ENCODE measurements at places on chromosomes 4 and X.

- DNase-seq = peak; percentile 19
These were observed 306.5 kb downstream of the PRDM5 start for GRCh38 chr4:120616041-120616440.

- DNase-seq = no peak
These were observed 101.0 kb downstream of the ATP11C start for GRCh38 chrX:139831675-139832456.

DNA sequence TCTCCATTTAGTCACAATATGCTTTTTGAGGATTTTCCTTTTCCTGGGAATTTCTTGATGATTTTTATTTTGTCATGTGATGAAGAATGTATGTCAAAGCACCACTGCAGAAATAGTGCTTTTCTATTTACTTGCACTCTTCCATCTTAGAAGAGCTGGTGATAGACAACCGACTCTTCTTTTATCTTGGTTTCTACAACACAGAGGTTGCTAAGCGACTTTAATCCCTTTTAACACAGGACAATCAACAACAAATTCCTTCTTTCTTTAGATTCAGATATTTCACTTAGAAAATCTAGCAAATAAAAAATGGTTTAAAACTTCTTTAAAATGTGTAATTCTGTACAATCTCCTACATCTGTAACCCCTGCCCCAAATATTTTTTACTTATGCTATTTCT, 34.6 kb downstream of the TET2 start:
- no peak for DNase-seq

DNA sequence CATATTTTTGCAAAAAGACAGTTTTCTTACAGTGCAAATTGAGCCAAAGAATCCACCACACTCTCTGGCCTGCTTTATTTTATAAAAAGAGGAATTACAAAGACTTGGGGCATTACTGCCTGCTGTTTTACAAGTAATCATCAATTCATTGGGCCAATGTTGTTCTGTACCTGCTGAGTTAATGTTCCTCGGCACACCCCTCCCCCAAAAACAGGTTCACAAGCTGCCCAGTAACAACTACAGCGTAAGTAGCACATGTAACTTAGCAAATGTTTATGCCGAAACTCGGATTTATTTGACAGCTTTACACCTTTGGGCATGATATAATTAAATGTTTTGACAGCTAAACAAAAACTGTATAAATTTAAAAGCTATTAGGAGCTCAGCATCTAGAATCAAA, 214.6 kb upstream of the MAB21L2 start:
- DNase-seq = no peak

- DNase-seq = no peak
These were observed 162.8 kb downstream of the FBXO8 start for GRCh38 chr4:174120446-174121295.

DNA sequence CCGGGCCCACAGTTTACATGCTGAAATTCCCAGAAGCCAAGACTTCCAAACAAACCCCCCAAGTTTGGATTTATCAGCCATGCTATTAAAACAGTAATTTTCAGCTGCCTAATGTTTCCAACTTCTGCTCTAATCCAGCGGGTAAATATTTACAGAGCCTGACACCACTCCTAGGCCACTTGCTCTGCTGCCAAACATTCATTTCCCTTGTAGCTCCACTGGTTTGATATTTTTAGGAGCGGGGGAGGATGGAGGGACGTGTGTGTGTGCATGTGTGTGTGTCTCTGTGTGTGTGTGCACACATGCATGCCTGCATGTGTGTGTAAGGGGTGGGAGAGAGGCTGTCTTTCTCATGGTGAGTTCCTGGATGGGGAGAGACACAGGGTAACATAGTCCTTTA, 115.7 kb upstream of the PJA1 start:
- no peak for DNase-seq

DNA sequence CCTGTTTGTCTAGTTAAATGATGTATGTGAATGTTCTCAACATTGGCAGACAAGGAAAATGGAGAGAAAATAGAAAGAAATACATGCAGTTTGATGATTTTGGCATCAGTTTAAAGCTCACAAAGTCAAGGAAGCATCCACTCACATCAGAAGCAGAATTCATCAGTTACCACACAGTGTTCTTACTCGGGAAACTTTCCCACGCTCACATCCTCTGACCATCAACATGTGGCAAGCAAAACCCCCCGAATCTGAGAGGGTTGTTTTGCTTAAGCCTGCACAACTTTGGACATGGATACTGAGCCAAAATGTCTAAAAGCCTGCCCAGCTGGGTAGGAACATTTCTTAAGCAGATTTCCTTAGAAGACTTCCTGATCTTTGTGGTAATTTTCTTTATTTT, 407.6 kb downstream of the ANKRD50 start:
- DNase-seq = no peak

DNA sequence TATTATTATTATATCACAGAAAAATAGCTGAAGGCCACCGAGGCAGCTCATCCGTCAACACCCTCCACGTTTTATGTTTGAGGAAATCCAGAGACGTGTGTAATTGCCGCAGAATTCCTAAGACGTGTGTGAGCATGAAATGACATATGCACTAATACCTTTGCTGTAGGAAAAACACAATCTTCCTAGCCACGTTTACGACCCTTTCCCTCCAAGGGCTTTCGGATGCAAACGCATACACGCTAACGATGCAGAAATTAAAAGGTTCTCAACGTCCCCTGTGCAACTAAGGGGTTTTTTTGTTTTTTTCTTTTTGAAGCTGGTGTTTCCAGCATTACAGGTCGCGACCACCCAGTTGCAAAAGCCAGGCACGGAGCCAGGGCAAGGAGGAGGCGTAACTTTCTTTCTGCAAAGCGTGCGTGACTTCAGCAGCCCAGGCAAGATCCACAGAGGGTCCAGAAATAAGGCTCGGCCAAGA, 33.8 kb downstream of the CRLF2 start:
- no peak for DNase-seq

- DNase-seq = no peak
These were observed 108.5 kb downstream of the PHKA2 start for GRCh38 chrX:18875256-18875878.

DNA sequence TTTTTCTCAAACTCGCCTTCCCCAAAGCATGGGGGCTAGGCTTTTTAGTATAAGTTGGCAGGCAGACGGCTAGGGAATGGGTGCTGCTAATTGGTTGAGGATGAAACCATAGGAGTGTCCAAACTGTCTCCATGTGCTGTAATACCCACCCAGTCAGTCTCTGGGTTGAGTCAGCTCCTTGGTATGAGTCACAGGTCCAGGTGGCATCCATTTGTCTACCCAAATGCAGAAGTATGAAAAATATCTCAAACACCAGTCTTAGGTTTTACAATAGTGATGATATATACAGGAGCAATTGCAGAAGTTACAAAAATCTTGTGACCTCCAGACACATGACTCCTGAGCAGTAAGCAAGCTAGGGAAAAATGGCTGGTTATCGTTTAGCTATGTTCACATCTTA, 27.4 kb upstream of the CCSER1 start:
- no peak for DNase-seq

DNA sequence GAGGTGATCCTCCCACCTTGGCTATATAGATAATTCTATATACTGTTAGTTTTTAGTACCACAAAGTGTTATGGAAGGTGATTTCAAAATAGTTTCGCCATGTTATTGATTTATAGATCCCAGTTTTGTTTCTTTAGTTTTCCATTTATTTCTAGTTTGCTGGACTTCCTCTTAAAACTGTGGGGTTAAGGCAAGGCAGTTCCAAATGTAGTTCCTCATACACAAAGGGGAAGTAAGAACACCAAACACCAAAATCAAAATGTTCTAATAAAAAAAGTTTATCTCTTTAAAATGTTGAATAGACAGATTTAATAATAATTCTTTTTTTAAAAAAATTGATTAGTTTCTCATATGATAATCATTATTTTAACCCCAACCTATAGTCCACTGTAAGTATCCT, 6.8 kb upstream of the CISD2 start:
- DNase-seq = no peak

GRCh38 chr4:95180531-95181242, 368.1 kb downstream of the UNC5C start:
- no peak for DNase-seq

DNA sequence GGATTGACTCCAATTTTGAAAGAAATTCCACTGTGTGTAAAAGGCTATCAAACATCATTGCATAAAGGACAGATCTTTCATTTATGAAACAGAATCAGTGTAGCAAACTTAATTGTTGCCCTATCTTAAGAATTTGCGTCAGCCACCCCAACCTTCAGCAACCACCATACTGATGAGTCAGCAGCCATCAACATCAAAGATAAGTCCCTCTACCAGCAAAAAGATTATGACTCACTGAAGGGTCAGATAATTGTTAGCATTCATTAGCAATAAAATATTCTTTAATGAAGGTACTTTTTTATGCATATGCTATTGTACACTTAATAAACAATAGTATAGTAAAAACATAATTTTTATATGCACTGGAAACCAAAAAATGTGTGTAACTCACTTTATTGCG, 15.8 kb upstream of the GRSF1 start:
- DNase-seq = no peak

GRCh38 chr4:108543359-108543968, 76.9 kb upstream of the RPL34 start:
- no peak for DNase-seq

- no peak for DNase-seq
These were observed 25.0 kb downstream of the CCNQ start for GRCh38 chrX:153573984-153574383.

DNA sequence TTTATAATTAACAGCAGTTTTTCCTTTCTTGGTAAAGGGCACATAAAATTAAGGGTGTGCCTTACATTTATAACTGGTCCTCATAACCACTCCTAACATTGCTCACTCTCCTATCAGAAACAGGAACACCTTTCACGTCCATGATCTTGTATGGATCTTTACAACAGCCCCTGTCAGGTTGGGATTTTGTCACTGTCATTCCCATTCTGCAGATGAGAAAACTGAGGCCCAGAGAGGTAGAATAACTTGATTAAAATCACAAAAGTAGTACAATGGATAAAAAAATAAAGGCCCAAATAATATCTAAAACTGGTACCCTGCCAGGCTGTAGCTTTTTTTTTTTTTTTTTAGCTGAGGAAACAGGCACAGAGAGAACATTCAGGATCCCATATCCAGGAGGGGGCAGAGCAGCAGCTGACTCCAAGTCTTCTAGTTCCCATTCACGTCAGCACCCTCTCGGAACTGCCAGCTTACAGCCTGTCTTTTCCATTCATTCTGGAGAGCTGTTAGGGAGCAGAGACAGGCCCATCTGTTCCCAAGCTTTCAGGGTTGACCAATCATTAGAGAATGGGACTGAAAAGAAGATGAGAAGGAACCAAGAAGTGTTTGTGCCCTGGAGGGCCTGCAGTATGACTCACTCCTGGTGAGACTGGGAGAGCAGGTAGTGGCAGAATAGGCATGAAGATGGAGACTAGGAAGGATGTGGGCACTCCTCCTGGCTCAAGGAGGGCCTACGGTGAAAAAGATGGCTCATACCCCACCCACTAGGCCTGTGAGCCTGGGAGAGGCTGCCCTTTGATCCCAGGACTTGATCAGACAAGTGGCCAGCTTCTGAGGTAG, 7.3 kb downstream of the SUV39H1 start:
- DNase-seq = no peak

DNA sequence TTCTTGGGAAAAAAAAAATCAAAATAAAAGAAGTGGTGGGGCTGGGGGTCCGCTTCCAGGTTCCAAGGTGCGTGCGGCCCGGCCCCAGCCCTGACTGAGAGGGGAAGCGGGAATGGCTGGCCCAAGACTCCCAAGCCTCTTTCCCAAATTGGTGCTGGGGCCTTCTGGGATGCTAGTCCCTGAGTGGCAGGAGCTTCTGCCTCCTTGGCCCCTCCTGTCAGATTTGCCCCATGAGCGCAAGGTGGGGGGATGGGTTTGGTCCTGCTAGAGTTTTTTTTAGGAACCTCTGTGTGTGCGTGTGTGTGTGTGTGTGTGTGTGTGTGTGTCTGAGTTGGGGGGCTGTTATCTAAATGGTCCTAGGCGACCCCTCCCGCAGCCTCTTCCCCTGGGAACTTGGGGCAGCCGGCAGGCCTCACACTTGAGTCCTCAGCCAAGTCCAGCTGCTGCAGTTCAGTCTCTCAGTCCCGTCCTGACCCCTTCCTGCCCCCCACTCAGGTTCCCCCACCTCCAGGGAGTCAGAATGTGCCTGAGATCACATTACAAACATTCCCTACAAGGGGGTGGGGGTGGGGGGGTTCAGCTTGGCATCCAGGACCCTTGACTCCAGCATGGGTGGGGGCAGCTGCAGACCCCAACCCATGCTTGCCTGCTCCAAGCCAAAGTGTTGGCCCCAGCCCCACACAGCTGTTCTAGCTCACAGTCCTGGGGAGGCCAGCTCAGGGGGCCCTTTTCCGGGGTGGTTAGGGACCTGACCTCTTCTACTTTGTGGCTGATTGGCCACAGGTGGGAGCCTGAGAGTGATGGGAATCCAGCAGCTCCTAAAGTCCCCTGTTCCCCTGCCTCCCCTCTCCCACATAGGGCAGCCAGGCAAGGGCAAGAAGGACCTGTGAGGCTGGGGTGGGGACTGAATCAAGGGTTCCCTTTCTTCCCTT, 4.0 kb downstream of the EFNB1 start:
- DNase-seq = no peak

DNA sequence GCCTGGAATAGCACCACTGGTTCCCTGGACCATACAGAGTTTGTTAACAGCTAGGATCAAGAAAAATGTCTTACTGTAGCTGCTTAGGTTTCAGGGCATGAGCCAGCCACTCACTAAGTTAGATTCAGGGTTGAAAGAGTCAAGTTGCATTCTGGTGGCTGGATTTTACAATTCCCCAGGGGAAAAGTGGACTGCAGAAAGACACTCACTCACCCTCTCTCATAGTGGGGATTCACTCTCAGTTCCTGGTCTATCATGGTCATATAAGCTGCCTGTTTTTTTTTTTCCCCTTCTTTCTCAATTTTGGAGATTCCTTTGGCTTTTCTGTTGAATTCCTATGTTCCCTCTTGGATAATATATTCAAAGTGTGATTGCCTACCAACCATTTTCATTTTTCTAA, 744.2 kb upstream of the GRIA3 start:
- DNase-seq = no peak

- no peak for DNase-seq
These were observed 155.8 kb downstream of the PPP3CA start for GRCh38 chr4:101191302-101192098.

GRCh38 chr4:18847249-18847890, 825.8 kb upstream of the LCORL start:
- DNase-seq = no peak

GRCh38 chr4:7361280-7361895, 73.3 kb downstream of the PSAPL1 start:
- DNase-seq = no peak

- peak; percentile 7 for DNase-seq
These were observed 102.6 kb downstream of the FHDC1 start for GRCh38 chr4:153038623-153039311.

Data from NCI-H1930 (cell line).